SJSA1 (cell line): ENCODE measurements at places on chromosomes 5 and 9. TPM values are rescaled to one million over a fixed set of nuclear protein-coding genes. Genes with fewer than 3 reads are reported as not detected.
A peak's percentile ranks its signal among the peaks of the same experiment; 100 is the strongest.

DNA sequence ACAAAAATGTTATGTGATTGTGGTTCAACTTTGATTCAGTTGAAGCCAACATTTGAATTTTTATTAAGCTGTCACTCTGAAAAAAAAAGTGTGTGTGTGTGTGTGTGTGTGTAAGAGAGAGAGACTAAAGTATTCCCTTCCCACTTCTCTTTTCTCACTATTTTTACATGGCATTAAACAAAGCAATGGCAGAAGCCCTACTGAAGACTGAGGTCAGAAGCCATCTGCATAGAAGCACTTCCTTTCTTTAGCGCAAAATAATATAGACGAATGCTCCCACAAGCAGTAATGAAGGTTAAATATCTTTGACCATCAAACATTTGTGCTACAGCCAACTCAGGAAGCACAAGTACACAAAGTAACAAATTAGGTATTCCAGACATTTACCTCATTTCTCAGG is 540.5 kb downstream of the KCTD16 start:
- H3K4me3 ChIP-seq = no peak overlapping the region
- H3K27me3 ChIP-seq = no peaks in the 10 kb centered on the region
- H3K36me3 ChIP-seq = no peaks in the 10 kb centered on the region
- no peak overlapping the region for H3K27ac ChIP-seq
- H3K4me1 ChIP-seq = no peaks in the 10 kb centered on the region

DNA sequence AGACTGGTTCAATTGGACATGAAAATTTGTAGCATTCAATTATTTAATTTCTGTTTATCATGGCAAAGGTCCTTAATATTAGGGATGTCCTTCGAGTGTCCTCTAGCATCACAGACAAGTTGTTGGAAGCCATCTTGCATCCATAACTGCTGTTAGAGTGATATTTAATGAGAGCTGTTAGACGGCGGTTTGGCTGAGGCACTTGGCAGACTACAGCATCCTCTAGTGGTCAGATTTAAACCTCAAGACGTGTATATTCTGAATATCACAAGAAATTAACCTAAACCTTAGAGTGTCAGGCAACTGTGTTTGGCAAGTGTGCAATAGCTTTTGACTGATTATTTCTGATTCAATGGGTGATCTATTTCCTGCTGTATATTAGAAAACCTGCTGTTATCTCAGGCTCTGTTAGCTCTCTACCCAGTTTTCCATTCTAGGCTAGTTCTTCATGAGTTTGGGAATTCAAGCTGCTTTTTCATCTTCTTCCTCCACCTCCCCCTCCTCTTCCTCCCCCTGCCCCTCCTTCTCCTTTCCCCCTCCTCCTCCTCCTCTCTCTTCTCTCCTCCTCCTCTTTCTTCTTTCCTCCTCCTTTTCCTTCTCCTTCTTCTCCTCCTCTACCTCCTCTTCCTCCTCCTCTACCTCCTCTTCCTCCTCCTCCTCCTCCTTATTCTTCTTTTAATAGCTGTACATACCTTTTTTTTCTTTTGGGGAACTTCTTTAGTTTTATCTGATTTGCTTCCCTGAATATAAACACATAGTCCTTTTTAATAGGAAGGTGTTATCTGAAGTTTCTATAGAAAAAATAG is 8.6 kb downstream of the SPINK1 start:
- H3K4me1 ChIP-seq = no peaks in the 10 kb centered on the region
- H3K4me3 ChIP-seq = no peak overlapping the region
- H3K27ac ChIP-seq = no peak overlapping the region

- H3K4me1 ChIP-seq = no peaks in the 10 kb centered on the region
- no peaks in the 10 kb centered on the region for H3K36me3 ChIP-seq
- no peak overlapping the region for H3K27ac ChIP-seq
- no peaks in the 10 kb centered on the region for H3K27me3 ChIP-seq
- DNase-seq = no peak
These were observed 30.6 kb downstream of the BAAT start for GRCh38 chr9:101354143-101354764.

DNA sequence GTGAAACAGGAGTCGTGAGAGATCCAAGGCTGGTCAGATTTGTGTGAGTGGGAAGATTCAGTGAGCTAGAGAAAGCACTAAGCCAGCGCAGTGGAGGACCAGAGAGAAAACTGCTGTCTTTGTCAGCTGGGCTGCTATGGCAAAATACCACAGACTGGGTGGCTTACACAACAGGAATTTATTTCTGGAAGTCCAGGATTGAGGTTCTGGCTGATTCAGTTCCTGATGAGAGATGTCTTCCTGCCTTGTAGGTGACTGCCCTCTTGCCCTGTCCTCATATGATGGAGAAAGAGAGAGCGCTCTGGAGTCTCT is 24.2 kb upstream of the ANKRD33B start:
- no peak overlapping the region for H3K4me3 ChIP-seq
- no peaks in the 10 kb centered on the region for H3K36me3 ChIP-seq
- no peak overlapping the region for H3K27ac ChIP-seq

DNA sequence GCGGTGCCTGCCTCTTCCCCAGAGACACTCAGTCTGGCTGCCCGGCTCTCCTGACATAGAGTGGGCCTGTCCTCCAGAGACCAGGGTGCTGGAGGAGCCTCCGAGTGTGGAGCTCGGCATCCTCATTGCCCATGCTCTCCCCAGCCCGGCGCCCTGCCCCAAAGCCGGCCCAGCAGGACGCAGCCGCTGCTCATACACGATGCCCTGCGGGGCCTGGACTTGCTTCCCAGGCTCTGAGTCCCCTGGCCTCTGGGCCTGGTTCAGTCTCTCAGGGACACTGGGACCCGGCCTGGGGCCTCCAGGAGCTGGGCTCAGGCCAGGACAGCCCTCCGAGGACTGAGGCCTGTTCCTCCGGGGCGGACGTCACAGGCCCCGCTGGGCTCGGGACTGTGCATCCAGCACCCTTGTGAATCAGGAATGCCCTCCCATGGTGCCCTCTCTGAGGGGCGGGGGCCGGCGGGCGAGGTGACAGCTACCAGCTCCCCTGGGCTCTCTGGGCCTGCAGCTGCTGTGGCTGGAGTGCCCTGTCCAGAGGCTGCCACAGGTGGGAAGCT is 23.2 kb downstream of the TPPP start:
- DNase-seq = no peak
- H3K27ac ChIP-seq = no peak overlapping the region
- no peak overlapping the region for H3K4me3 ChIP-seq
- H3K4me1 ChIP-seq = peaks cover 29% of the 10 kb centered on the region
- peaks cover 33% of the 10 kb centered on the region for H3K27me3 ChIP-seq

GRCh38 chr5:19319252-19319651 is 668.7 kb downstream of the CDH18 start:
- no peaks in the 10 kb centered on the region for H3K4me1 ChIP-seq
- no peak overlapping the region for H3K4me3 ChIP-seq
- no peak for DNase-seq

- H3K4me1 ChIP-seq = no peaks in the 10 kb centered on the region
- no peak for DNase-seq
- no peaks in the 10 kb centered on the region for H3K36me3 ChIP-seq
- no peak overlapping the region for H3K4me3 ChIP-seq
- no peaks in the 10 kb centered on the region for H3K27me3 ChIP-seq
These were observed 166.9 kb downstream of the DMRT2 start for GRCh38 chr9:1217076-1217475.

GRCh38 chr9:37904445-37905130 is 661 bp upstream of the SLC25A51 start:
- H3K4me1 ChIP-seq = peaks cover 12% of the 10 kb centered on the region
- H3K36me3 ChIP-seq = peaks cover 3% of the 10 kb centered on the region; the same call in 1 of the 2 replicates
- H3K4me3 ChIP-seq = peak overlapping the region; percentile 87
- no peaks in the 10 kb centered on the region for H3K27me3 ChIP-seq

- H3K36me3 ChIP-seq = peaks cover 41% of the 10 kb centered on the region
- H3K27ac ChIP-seq = no peak overlapping the region
- H3K4me3 ChIP-seq = no peak overlapping the region
These were observed 77.5 kb downstream of the SLC1A3 start for GRCh38 chr5:36683821-36684434.

DNA sequence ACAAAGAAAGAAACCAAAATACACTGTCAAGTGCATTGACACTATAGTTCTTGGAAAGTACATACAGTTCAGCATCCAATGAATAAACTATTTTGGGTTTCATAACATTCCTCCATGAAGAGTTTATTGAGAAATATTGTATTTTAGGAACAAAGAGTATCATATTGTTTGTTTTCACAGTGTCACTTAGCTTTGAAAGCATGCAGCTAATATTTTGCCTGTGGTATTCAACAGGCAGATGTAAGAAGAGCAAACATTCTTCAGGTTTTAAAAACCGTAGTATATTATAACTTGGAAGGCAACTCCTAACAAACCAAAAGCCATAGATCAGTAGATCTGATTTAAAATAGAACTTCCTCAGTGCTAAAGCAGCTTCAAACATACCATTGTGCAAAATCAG is 4.5 kb downstream of the PRELID2 start:
- no peak for DNase-seq
- peaks cover 24% of the 10 kb centered on the region for H3K4me1 ChIP-seq
- H3K36me3 ChIP-seq = no peaks in the 10 kb centered on the region
- no peaks in the 10 kb centered on the region for H3K27me3 ChIP-seq
- no peak overlapping the region for H3K4me3 ChIP-seq
- H3K27ac ChIP-seq = no peak overlapping the region

DNA sequence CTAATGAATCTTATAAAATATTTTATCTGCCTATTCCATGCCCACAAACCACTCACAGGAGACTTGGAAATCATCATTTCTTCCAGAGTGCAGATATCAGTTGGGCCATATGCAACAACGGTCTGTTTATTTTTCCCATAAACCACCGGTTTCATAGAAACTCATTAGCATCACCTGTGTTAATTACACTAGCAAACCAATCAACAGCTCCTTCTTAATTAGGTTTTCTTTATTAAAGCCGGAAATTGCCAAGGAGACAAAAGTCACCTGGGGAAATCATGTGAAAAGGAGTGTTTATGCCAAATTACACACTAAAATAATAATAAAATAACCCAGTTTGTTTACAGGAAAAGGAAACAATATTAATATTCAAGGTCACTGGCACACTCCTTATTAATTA is 129.6 kb downstream of the EBF1 start:
- no peaks in the 10 kb centered on the region for H3K36me3 ChIP-seq
- peaks cover 38% of the 10 kb centered on the region for H3K4me1 ChIP-seq
- H3K27me3 ChIP-seq = no peaks in the 10 kb centered on the region
- no peak for DNase-seq
- H3K4me3 ChIP-seq = no peak overlapping the region

GRCh38 chr5:96125231-96125891 is 163.7 kb upstream of the ELL2 start:
- no peaks in the 10 kb centered on the region for H3K36me3 ChIP-seq
- no peak overlapping the region for H3K27ac ChIP-seq
- no peaks in the 10 kb centered on the region for H3K4me1 ChIP-seq
- no peak overlapping the region for H3K4me3 ChIP-seq
- DNase-seq = no peak

DNA sequence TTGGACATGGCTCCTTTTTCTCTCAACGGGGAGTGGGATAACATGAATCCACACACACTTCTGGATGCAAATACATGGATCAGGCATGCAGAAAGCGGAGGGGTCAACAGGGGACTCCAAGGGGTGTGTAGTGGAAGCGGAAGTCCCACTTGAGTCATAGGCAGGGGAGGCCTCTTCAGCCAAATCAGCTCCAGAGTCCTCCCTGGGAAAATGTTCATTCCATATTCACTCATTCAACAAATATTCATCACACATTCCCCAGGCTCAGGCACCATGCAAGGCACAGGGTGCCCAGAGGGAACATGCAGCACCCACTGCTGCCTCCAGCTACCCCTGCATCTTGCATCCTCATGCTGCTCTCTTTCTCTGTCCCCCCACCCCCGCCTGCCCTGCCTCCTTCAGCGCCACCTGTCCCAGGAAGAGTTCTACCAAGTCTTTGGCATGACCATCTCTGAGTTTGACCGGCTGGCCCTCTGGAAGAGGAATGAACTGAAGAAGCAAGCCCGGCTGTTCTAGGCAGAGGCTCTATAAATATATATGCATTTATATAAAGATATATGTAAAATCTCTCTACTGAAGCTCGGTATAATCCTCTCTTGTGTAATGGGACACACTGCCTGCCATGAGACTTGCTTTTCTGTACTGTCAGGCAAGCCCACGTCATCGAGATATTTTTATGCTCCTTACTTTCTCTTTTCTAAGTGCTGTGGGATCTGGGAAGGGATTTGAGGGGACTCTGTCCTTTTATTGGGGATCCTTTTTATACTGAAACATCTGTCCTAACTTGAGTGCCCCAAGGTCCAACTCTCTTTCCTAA is 13.6 kb upstream of the AFAP1L1 start:
- H3K4me3 ChIP-seq = no peak overlapping the region
- H3K27me3 ChIP-seq = no peaks in the 10 kb centered on the region
- H3K4me1 ChIP-seq = peaks cover 34% of the 10 kb centered on the region
- peak overlapping the region; percentile 77 for H3K27ac ChIP-seq
- peaks cover 14% of the 10 kb centered on the region for H3K36me3 ChIP-seq

The ENTPD2 gene
- total RNA-seq = not detected in 2 replicates

The PCDHGA12 gene
- 0.34 TPM in 1 of 2 replicates, not detected in the other for total RNA-seq

The AQP7 gene
- total RNA-seq = not detected in 2 replicates

The ORM2 gene
- not detected in 2 replicates for total RNA-seq

The GARIN3 gene
- not detected in 2 replicates for total RNA-seq

The UNC13B gene
- total RNA-seq = 1.6 and 1.9 TPM in 2 replicates
